Frontal cortex (tissue), 4 donors: ENCODE measurements at places on chromosomes 3 and 15. TPM values are rescaled to one million over a fixed set of nuclear protein-coding genes. Genes with fewer than 3 reads are reported as not detected.

The ERICH6 gene
- total RNA-seq: under 0.01 TPM

GRCh38 chr15:63232943-63233342 lies 43.5 kb downstream of the RAB8B start:
- DNase-seq: no peak

- DNase-seq: no peak
Observed at GRCh38 chr3:8767256-8767666, 2.2 kb downstream of the OXTR start.

GRCh38 chr15:99252326-99252725 lies 1.0 kb downstream of the LRRC28 start:
- DNase-seq: no peak

The CLN6 gene
- 3.7 TPM for total RNA-seq

- no peak for DNase-seq
Observed at GRCh38 chr3:177598097-177598833, 401.0 kb upstream of the TBL1XR1 start.
